ENCODE measurements at places on chromosomes 1 and 21. TPM values are rescaled to one million over a fixed set of nuclear protein-coding genes. Genes with fewer than 3 reads are reported as not detected.

LAD1 gene
- 224 TPM for total RNA-seq

MAD2L2 gene
- total RNA-seq, result 10.6 TPM

HES2 gene
- 15.9 TPM for total RNA-seq

BCL10 gene
- 44.2 TPM for total RNA-seq

LHX8 gene
- total RNA-seq, result not detected

BECN2 gene
- total RNA-seq, result not detected

C1orf185 gene
- not detected for total RNA-seq

SPATA21 gene
- not detected for total RNA-seq

AGL gene
- total RNA-seq, result 12.5 TPM

CRNN gene
- total RNA-seq, result 0.67 TPM

GRCh38 chr1:232905331-232906034, 44.9 kb upstream of the NTPCR start:
- DNase-seq, result no peak

DNA sequence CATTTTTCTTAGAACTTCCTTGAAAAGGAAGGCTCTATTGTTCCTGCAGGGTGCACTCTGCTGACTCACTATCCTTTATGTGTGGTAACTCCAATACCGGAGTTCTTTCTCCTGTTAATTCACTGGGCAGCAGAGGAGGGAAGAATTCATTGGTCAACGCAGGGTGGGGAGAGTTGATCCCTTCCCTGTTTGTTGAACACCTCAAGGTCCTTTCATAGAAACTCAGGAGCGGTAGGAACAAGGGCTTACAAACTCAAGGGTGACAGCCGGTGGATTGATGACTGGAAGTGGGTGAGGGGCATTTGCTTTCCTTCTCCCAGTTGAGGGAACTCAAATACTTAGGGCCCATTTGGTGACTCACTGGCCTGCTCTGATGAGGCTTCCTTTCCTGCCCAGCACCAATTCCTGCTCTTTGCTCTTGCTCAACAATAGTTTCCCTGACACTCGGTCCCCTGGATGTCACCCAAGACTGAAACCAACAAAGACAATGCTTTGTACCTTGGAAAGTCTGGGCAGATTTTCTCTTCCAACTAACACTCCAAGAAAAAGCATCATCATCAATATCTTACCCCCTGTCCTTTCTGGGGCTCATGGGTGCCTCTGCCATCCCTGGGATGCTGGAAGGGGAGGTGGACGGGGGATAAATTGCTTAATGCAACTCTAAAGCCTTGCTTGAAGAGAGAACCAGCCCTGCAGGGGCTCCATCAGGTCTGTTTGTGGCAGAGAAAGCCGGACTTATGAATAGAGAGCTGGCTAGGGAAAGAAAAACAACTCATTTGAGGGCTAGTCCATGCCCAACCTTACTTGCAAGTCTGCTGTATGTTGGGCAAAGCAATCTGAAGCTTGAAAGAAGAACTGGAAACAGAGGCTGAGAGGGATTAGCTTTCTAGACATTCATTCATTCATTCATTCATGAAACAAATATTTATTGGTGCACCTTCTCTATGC, 9.3 kb downstream of the SLC26A9 start:
- no peak for DNase-seq

- peak; percentile 90 for DNase-seq
These were observed 4.9 kb downstream of the PLEKHG5 start for GRCh38 chr1:6486433-6487011.

- DNase-seq, result peak; percentile 80
These were observed 28.5 kb downstream of the CNIH3 start for GRCh38 chr1:224644553-224645154.

GRCh38 chr1:223707256-223708000, 4.9 kb upstream of the CAPN2 start:
- DNase-seq, result no peak

GRCh38 chr1:70205434-70206118, at the start of gene LRRC40:
Gene LRRC40, minus strand, starts transcription at chr1:70205579. Its CDS starts 39 bp downstream, at chr1:70205540.
- DNase-seq, result peak; percentile 98

GRCh38 chr1:108560189-108560873, 431 bp downstream of the EEIG2 start:
- DNase-seq, result peak; percentile 67

- no peak for DNase-seq
These were observed 187.0 kb upstream of the USP24 start for GRCh38 chr1:55402142-55402541.

- no peak for DNase-seq
These were observed 3.1 kb upstream of the DSCAM start for GRCh38 chr21:40850071-40850470.

- no peak for DNase-seq
These were observed 35.0 kb upstream of the ATP5PO start for GRCh38 chr21:33950431-33951079.

DNA sequence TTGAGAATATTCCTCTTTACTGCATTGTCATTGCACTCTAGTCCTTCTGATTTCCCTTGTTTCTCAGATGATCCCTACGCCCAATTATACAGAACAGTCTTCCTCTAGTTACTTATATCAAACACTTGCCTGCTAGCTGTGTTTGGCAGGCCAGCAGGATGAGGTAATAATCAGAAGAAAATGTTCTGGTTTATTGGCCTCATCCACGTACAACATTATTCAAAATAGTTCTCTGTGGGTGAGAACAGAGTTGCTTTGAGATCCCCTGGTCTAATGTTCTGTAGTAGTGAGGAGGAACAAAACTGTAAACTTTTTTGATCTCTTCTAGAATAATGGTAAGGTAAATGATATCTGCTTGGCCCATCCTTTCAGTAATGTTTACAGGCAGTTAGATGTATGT, 22.3 kb upstream of the C1orf105 start:
- DNase-seq, result no peak

DNA sequence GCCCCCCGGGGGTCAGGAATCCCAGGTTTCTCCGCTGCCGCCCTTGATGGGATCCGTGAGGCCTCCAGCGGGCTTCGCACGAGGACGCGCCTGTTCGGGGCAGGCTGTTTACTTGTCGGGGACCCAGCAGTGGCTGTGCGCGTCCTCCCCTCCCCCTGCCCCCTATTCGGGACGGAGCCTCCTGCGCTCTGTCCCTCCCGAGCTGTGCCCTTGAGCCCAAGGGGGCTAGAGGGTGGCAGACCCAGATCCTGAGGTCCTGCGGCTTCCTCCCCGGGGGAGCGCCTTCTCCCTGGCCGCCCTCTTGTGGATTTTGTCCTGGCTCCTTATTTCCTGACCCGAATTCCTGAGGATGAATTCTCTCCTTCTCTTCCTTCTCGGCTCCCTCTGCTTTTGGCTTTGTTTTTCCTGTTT, 38.4 kb downstream of the PIK3CD start:
- DNase-seq, result peak; percentile 59

- no peak for DNase-seq
These were observed 51.3 kb downstream of the NFASC start for GRCh38 chr1:204921855-204922516.

GRCh38 chr1:160548183-160548582, 25.1 kb upstream of the SLAMF6 start:
- DNase-seq, result no peak
